Esophagus squamous epithelium (tissue), 5 donors: ENCODE measurements at places on chromosomes 1 and 21.

- DNase-seq = no peak
- H3K36me3 ChIP-seq = no peaks in the 10 kb centered on the region
- no peaks in the 10 kb centered on the region for H3K4me1 ChIP-seq
- no peak overlapping the region for H3K4me3 ChIP-seq
Observed at GRCh38 chr1:83802023-83802422, 196.9 kb downstream of the TTLL7 start.

DNA sequence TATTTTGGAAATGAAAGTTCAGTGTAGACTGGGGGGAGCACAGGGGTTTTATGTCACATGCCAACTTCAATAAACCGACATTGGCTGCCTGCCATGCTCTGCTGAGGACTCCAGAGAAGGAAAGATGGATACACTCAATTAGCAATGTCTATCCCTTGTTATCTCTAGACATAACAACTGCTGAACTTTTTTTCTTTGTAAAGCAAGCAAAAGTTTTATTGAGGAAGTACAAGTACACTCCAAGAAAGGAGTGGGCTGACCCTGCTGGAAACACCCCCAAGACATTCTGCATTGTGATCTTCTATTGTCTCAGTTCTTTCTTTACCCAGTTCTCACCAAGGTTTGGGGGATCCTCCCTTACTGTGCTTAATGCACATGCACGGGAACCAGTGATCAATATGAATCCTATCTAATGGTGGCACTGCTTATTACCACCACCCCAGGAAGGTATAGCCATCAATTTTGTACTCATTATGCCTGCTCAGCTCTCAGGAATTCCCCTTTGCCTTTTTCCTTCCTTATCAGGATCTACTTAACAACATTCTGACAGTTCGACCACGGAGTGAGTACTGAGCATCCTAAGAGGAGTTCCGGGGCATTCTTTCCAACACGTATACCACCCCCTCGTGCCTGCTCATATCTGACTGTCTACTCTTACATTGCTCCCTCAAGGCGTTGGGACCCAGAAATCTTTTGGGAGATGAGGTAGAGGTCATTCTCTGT is 28.7 kb downstream of the SYNJ1 start:
- H3K4me1 ChIP-seq = no peaks in the 10 kb centered on the region
- no peak overlapping the region for H3K27ac ChIP-seq
- no peak for DNase-seq
- no peak overlapping the region for H3K4me3 ChIP-seq
- no peaks in the 10 kb centered on the region for H3K27me3 ChIP-seq
- no peaks in the 10 kb centered on the region for H3K36me3 ChIP-seq

GRCh38 chr1:107525145-107525544 is 384.3 kb downstream of the NTNG1 start:
- H3K27me3 ChIP-seq = no peaks in the 10 kb centered on the region
- H3K4me3 ChIP-seq = no peak overlapping the region
- H3K27ac ChIP-seq = no peak overlapping the region

DNA sequence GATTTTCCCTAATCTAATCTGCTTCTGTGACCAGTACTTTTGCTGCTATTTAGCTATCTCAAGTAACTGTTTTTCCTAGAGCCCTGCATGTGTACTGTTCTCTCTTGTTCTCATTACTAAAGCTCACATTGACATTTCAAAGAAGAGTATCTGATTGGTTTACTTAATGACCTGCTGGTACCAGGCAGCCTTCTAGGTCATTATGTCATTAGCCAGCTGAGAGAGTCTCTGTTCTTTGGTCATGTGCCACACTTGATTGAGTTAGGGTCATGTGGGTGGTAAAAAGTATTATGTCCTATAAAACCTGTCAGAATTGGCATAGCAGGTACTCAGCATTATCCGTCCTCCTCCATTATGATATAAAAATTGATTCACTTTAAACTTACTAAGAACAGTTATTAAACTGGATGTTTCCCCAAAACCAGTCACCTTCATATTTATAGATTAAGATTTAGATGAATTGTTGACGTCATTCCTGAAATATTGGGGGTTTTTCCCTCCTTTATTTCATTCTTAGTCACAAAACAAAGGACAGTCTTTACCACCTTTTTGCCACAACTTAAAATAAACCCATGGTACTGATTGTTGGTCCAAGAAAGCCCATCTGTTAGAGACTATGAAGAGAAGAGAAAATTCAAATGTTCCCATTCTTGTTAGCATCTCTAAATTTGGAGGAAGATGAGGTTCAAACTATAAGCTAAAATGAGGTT is 22.2 kb downstream of the FNDC5 start:
- H3K36me3 ChIP-seq = no peaks in the 10 kb centered on the region
- H3K4me1 ChIP-seq = no peaks in the 10 kb centered on the region
- H3K27ac ChIP-seq = no peak overlapping the region

DNA sequence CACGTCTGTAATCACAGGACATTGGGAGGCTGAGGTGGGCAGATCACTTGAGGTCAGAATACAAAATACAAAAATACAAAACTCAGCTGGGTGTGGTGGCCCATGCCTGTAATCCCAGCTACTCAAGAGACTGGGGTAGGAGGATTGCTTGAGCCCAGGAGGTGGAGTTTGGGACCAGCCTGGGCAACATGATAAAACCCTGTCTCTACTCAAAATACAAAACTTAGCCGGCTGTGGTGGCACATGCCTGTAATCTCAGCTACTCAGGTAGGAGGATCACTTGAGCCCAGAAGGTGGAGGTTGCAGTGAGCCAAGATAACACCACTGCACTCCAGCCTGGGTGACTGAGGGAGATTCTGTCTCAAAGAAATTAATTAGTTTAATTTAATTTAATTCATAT is 6.5 kb upstream of the ITLN1 start:
- no peaks in the 10 kb centered on the region for H3K36me3 ChIP-seq
- no peak overlapping the region for H3K4me3 ChIP-seq
- H3K27ac ChIP-seq = no peak overlapping the region
- H3K4me1 ChIP-seq = no peaks in the 10 kb centered on the region
- H3K27me3 ChIP-seq = no peaks in the 10 kb centered on the region

DNA sequence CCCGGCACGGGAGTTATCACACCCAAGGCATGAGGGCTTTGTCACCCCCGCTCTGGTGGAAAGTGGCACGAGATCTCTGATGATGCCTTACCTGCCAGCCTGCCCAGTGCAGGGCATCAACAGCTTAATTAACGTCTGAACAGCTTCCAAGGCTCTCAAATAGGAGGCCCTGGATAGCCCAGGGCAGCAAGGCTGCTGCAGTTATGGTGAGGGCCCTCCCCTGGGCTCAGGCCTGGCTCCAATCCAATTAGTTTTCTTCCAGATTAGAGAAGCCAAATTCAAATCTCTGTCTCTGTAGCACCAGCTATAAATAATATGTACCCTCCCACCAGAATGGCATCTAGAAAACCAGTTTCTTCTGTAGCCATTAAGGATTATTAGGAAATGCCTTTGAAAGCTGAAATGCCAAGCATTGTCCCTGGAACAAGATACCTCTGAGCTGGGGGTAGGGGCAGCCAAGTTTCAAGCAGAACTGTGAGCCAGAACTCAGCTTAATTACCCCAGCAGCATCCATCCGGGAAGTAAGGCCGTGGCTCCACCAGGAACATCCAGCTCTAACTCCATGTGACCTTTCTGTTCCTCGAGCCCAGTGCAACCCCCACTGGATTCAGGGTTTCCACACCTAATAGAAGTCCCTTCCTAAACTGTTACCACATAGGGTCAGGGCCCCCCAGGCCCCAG is 12.5 kb downstream of the QSOX1 start:
- no peak for DNase-seq
- H3K27me3 ChIP-seq = no peaks in the 10 kb centered on the region
- H3K36me3 ChIP-seq = no peaks in the 10 kb centered on the region
- H3K4me3 ChIP-seq = no peak overlapping the region

- H3K4me3 ChIP-seq = no peak overlapping the region
- H3K36me3 ChIP-seq = no peaks in the 10 kb centered on the region
- no peaks in the 10 kb centered on the region for H3K27me3 ChIP-seq
- no peak for DNase-seq
- H3K27ac ChIP-seq = no peak overlapping the region
Observed at GRCh38 chr1:178102218-178102617, 8.3 kb downstream of the RASAL2 start.

DNA sequence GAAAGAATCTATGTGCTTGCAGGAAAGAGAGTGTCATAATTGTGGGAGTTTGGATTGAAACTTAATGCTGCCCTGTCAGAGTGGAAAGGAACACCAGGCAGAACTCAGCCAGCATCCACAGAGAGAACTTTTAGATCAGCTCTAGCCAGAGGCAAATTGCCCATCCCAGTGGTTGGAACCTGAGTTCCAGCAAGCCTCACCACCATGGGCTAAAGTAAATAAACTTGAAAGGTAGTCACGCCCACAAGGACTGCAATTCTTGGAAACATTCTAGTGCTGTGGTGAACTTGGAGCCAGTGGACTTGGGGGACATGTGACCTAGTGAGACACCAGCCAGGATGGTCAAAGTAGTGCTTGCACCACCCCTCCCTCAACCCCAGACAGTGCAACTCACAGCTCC is 571.6 kb downstream of the LRRIQ3 start:
- no peak overlapping the region for H3K4me3 ChIP-seq
- H3K27ac ChIP-seq = no peak overlapping the region
- H3K27me3 ChIP-seq = no peaks in the 10 kb centered on the region
- DNase-seq = no peak
- H3K4me1 ChIP-seq = no peaks in the 10 kb centered on the region
- H3K36me3 ChIP-seq = no peaks in the 10 kb centered on the region

GRCh38 chr1:58584082-58584895 is 7.2 kb upstream of the TACSTD2 start:
- no peak overlapping the region for H3K4me3 ChIP-seq
- no peaks in the 10 kb centered on the region for H3K27me3 ChIP-seq
- DNase-seq = no peak

DNA sequence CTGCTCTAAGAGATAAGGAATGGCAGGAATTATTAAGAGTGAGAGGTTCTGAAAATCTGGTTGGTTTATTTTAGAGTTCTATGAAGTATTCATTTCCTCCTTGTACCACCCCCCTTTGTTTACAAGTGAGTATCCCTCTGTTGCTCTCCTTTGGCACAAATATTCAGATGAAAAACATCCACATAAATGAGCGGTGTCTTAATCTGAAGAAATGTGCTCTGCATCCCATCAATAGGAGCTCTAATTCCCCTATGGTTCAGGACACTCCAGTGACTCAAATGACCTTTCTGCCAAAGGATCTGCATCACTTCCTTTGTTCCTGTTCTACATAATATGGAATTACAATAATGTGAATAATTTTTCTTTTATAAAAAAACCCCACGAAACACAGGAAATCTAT is 16.6 kb downstream of the DDAH1 start:
- H3K4me1 ChIP-seq = peaks cover 11% of the 10 kb centered on the region
- no peak overlapping the region for H3K4me3 ChIP-seq
- no peak overlapping the region for H3K27ac ChIP-seq
- H3K36me3 ChIP-seq = no peaks in the 10 kb centered on the region
- H3K27me3 ChIP-seq = no peaks in the 10 kb centered on the region

DNA sequence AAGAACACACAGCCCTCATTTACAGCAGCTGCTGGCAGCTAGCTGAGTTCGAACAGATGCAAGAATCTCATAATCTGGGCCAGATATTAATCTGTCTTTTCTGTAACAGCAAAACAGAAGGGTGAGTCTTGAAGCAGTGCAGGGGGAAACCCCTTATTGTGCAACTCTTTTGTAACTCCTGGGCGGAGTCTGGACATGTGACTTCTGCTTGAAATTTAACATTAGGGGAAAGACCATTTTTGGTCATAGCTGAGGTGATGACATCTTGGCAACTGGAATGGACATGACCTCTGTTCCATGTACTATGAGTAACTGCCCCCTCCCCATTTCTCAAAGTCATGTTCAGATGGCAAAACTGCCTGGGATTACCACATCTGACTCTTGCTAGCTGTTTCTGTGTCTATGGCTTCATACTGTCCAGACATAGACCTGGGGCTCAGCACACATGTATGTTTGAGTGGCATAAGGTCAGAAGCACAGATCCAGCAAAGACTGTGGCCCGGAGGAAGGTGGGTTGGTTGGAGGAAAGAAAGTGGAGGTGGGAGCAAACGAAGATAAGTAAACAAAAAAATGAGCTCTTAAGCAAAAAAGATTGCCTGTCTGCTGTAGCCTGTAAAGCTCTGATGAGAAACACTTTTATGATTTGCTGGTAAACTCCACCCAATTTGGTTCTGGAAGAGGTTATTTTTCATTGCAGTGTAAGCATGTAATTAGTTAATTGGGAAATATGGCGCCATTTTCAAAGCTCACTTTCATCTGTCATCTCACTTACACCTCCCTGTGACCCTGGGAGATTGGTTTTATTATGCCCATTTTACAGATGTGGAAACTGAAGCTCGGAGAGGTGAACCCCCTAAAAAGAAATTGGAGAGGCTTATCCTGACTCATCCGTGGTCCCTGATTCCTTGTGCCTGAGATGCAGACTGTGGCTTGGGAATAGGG is 26.1 kb downstream of the ETS2 start:
- H3K4me3 ChIP-seq = no peak overlapping the region
- H3K4me1 ChIP-seq = peaks cover 10% of the 10 kb centered on the region
- no peaks in the 10 kb centered on the region for H3K27me3 ChIP-seq
- no peaks in the 10 kb centered on the region for H3K36me3 ChIP-seq

- DNase-seq = no peak
- H3K4me3 ChIP-seq = no peak overlapping the region
- no peaks in the 10 kb centered on the region for H3K4me1 ChIP-seq
- H3K36me3 ChIP-seq = no peaks in the 10 kb centered on the region
Observed at GRCh38 chr21:29434081-29434480, 135.4 kb downstream of the BACH1 start.

DNA sequence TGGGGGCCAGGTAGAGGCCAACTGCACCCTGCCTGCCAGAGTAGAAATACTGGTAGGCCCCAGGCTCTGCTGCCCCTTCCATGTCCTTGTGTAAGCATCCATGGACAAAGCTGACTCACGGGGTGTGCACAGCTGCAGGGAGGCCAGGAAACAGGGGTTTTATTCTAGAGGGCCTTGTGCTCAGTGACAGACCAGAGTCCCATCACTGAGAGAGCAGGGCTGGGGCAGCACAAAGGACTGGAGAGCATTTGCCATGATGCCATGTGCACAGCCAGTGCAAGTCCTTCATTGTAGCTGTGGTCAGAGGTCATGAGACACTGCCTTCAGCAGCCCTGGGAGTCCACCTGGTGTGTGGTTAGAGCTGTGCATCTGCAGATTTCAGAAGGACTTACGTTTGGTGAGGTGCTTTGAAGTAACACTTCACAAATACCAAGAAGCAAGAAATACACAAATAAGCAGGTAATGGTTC is 8.1 kb downstream of the ARF1 start:
- H3K4me3 ChIP-seq = no peak overlapping the region
- H3K4me1 ChIP-seq = peaks cover 79% of the 10 kb centered on the region
- no peaks in the 10 kb centered on the region for H3K27me3 ChIP-seq
- no peak for DNase-seq

- no peak overlapping the region for H3K27ac ChIP-seq
- no peaks in the 10 kb centered on the region for H3K4me1 ChIP-seq
- no peak for DNase-seq
- H3K4me3 ChIP-seq = no peak overlapping the region
- no peaks in the 10 kb centered on the region for H3K36me3 ChIP-seq
- no peaks in the 10 kb centered on the region for H3K27me3 ChIP-seq
Observed at GRCh38 chr1:83101406-83101805, 897.5 kb downstream of the TTLL7 start.
